ENCODE measurements at places on chromosomes 1 and 21.

DNA sequence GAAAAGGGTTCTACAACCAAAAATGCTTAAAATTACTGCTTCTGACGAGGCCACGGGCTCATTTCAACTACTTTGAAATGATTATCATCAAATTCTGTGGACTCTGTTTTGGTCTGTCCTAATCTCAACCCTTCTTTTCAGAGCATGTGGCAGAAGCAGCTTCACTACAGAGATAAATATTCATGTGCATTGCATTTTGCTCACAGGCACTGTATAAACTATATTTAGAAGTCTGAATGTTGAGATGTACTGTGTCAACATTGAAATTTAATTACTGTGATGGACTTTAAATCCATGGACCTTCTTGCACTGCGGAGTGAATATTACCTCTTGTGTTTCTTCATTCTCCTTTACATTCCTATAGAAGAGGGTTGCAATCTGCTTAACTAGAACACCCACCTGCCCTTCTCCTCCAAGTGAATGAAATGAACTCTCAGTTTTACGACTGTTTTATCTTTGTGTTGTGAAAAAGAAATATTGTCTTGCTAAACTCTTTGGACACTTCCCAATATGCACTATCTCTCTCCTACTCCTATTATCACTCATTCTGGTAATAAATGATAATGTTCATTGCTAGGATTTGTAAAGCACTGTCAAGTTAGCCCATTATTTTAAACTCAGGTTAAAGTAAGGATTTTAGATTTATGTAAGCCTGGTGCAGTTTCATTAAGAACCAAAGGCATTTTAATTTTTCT, 281.2 kb upstream of the ST6GALNAC5 start:
- DNase-seq, result no peak

GRCh38 chr1:156462954-156463795, 37.4 kb downstream of the MEF2D start:
- DNase-seq, result no peak

- DNase-seq, result no peak
Measured at GRCh38 chr1:44806025-44806703, 987 bp downstream of the DYNLT4 start.

DNA sequence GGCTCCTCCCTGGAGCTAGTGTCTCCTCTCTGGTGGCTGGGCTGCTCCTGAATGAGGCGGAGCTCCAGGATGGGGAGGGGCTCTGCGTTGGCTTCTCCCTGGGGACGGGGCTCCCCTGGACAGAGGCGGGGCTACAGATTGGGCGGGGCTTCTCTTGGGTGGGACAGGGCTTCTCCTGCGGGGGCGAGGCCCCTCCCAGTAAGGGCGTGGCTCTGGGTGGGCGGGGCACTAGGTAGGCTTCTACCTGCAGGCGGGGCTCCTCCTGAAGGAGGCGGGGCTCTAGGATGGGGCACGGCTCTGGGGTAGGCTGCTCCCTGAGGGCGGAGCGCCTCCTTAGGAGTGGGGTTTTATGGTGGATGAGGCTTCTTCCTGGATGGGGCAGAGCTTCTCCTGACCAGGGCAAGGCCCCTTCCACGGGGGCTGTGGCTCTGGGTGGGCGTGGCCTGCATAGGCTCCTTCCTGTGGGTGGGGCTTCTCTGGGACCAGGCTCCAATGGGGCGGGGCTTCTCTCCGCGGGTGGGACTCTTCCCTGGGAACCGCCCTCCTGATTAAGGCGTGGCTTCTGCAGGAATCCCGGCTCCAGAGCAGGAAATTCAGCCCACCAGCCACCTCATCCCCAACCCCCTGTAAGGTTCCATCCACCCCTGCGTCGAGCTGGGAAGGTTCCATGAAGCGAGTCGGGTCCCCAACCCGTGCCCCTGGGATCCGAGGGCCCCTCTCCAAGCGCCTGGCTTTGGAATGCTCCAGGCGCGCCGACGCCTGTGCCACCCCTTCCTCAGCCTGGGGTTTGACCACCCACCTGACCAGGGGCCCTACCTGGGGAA, 22.7 kb upstream of the ARF1 start:
- peak; percentile 42 for DNase-seq

DNA sequence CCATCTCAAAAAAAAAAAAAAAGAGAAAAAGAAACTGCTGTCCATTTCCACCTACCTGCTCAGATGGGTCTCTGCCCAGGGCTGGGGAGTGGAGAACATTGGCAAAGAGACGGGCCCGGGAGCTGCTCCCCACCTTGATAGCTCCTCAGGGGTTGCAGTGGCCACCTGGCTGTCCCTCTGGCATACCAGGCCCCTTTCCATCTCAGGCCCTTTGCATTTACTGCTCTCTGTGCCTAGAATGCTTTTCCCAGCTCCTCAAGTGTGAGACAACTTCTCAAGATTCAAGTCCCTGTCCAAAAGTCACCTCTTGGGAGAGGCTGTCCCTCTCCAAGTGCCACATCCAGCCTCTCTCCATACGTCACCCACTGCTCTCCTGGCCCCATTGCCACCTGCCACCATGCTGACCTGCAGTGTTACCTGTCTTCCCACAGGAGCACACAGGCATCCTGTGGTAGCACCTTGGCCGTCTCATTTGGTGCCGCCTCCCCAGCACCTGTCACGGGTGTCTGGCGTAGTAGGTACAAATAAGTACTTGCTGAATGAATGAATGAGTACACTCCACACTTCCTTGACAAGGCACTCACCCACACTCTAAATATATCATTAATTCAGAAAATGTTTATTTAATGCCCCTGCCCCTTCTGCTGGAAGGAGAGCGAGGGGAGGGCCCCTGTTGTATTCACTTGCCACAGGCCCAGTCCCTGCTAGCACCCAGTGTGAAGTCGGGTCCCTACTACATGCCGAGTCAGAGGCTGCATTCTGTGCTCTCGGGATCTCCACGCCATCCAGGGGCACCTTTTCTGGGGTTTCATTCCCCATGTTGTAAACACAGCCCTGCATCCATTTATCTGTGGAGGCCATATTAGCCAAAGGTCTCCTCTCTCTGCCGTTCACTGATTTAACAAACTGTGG, 48.8 kb downstream of the DISP3 start:
- DNase-seq, result no peak

GRCh38 chr1:115666702-115667101, 24.9 kb downstream of the VANGL1 start:
- no peak for DNase-seq

GRCh38 chr1:174135211-174135610, 24.1 kb upstream of the RABGAP1L start:
- no peak for DNase-seq

DNA sequence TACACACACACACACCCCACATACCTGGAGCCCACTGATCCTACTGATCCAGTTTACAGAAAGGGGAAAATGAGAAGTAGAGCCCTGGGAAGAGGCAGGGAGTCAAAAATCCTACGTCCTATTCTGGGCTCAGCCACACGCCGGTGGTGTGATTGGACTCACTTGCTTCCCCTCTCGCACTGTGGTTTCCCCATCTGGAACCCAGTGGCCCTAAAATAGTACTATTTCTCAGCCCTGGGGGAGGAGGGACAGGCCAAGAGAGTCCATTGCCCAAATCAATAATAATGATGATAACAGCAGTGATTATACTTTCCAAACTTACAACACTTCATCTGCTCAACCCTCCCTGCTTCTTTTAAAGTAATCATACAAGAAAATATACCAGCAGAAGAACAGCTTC, 2.9 kb upstream of the PIGR start:
- DNase-seq, result no peak

- DNase-seq, result no peak
Measured at GRCh38 chr1:94486990-94487389, 54.6 kb downstream of the F3 start.

- no peak for DNase-seq
Measured at GRCh38 chr1:209318181-209319056, 265.1 kb upstream of the CAMK1G start.

DNA sequence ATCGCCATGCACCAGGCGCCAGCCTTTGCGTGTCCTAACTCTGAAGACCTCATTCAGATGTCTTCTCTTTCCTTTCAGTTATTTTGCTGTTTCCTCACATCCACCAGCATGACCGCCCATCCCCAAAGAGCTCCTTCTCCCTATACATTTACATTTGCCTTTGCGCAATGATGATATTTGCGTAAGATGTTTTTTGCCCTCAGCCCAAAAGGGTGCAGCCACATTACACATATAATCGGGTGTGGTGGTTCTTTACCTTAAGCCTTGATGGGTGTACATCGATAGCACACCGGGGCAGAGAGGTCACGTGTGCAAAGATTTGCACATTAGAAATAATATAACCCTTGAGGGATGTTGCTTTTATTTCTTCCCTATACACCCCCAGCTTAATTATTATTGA, 192.8 kb downstream of the HUNK start:
- DNase-seq, result no peak

DNA sequence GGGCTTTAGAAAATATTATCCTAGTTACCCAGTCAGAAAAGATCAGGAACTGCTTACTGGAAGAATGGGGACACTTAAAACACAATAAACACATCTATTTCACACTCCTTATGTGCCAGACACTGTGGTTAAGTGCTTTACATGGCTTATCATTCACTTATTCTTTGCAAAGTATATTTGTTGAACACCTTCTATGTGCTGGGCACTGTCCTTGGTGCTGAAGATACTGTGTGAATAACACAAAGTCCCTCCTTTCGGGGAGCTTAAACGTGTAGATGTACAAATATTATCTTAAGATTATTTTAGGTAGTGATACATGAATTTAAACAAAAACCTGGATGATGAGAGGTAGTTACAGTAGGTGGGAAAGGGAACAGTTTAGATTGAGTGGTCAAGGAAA, 169.3 kb downstream of the ST6GALNAC5 start:
- no peak for DNase-seq

DNA sequence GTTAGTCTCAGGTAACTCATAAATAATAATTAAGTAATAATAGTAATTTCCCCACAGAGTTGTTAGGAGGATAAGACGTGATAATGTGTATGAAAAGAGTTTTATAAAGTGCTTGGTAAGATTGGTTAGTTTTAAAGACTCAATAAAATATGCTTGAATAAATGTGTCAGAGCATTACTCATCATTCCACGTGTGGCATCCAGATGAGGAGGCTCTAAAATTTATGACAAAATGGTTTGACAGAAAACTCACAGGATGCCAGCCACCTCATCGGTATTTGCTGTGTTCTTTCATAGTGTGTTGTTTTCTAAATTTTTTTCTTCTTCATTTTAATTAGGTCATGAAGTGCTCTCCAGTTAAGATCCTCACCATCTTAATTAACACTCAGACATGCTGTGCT, 19.1 kb upstream of the SPAG17 start:
- no peak for DNase-seq

DNA sequence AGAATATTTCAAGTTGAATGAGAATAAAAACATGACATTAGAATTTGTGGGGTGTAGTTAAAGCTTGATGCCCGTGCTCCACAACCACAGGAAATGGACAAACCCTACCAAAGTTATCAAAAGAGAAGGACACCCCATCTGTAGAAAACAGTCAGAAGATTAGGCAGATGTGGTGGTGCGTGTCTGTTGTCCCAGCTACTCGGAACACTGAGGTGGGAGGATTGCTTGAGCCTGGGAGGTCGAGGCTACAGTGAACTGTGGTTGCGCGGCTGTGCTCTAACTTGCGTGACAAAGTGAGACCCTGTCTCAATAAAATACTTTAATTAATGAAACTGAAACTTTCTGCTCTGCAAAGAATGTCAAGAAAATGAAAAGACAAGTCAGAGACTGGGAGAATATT, 1.5 kb upstream of the SPATC1L start:
- no peak for DNase-seq

DNA sequence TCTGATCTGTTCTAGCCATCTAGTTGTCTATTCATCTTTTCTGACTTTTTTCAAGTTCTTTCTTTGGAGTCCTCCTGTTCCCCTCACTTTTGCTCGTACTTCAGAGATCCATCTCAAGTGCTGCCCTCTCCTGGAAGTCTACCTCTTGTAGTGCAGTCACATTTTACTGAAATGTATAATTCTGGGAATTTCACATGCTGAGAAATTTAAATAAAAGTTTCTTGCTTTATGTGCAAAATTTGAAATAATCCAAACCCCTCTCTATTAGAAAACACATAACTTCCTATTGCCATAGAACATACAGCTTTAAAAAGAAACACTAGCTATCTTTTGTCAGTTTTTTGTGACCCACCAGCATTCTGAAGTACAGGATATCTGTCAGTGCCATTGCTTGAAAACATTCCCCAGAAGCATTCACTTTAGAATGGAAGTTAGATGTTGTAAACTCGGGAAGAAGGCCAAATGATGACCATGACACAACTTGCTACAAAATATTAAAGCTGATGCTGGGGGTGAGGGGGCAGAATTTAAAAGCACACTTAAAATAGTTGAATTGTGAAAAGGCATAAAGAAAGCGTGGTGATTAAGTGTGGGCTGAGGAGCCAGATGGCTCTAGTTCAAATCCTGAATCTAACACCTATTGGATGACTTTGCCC, 22.0 kb downstream of the RLF start:
- DNase-seq, result no peak

DNA sequence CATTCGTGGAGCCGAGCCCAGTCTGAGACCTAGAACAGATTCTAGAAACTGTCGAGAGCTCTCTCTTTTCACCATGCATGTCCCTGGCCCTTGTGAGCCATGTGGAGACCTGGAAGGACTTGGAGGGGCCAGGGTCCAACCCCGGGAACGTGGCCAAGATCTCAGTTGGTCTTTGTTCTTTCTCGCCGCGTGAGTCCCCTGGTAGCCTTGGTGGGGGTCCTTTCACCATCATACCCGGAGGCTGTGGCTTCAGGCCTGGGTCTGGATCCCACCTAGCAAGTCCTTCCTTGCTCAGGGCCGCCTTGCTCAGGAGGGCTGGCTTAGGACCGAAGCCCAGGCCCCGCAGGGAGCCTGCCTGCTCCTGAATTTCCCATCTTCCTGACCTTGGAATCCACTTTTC, 168.0 kb downstream of the CAMTA1 start:
- DNase-seq, result no peak

Data from activated T-cell treated with anti-CD3 and anti-CD28 coated beads for 24 hours (primary cell).